ENCODE measurements at places on chromosomes 3 and 15. TPM values are rescaled to one million over a fixed set of nuclear protein-coding genes. Genes with fewer than 3 reads are reported as not detected.

- DNase-seq: no peak
Measured at GRCh38 chr15:98858610-98859023, 149.0 kb downstream of the PGPEP1L start.

DNA sequence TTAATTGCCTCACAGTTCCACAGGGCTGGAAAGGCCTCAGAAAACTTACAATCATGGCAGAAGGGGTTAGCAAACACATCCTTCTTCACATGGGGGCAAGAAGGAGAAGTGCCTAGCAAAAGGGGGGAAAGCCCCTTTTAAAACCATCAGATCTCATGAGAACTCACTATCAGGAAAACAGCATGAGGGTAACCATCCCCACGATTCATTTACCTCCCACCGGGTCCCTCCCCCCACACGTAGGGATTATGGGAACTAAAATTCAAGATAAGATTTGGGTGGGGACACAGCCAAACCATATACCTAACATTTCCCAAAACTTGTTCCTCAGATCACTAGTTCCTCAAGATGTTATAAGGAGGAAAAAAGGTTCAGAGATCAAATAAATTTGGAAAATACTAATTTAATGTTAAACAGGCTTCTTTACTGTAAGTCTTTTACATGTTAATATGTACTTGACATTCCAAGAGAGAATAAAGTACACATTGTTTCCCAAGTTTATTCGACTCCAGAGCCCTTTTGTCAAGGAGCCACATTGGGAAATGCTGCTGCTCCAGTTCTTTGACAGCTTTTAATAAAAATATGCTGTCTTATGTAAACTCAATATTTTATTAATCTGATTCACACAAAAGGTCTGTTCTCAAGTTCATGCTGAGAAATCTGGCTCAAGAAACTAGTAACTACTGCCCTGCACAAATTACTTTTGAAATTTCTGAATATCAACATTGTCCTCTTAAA, 17.8 kb downstream of the HERC1 start:
- no peak for DNase-seq

- DNase-seq: no peak
Measured at GRCh38 chr3:108065096-108065495, 25.7 kb downstream of the CD47 start.

DNA sequence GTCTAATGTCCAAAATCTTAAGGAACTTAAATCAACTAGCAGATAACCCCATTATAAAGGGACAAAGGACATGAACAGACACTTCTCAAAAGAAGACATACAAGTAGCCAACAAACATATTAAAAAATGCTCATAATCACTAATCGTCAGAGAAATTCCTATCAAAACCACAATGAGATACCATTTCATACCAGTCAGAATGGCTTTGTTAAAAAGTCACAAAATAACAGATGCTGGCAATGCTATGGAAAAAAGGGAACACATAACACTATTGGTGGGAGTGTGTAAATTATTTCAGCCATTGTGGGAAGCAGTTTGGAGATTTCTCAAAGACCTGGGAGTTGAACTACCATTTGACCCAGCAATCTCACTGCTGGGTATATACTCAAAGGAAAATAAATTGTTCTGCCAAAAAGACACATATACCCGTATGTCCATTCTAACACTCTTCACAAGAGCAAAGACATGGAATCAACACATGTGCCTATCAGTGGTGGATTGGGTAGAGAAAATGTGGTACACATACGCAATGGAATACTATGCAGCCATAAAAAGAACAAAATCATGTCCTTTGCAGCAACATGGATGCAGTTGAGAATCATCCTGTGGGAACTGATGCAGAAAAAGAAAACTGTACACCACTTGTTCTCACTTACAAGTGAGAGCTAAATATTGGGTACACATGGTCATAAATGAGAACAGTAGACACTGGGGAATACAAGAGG, 78.5 kb downstream of the TCF12 start:
- DNase-seq: no peak

DNA sequence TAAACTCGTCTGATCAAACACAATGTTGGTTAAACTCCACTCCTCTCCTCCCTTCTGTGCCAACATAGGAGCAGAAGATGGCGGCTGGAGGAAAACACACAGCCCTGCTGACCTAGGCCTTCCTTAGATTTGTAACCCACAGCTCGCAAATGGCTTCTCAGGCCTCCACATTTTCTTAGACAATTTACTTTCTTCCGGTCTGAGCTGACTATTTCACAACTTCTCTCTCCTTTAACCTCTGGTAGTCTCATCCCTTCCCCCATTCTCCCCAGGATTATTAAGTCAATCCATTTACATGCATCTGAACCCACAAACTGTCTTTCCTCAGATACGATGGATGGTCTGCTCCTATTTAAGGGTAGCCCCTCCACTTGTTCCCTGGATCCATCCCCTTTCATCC, 25.7 kb upstream of the ULK4 start:
- DNase-seq: no peak

DNA sequence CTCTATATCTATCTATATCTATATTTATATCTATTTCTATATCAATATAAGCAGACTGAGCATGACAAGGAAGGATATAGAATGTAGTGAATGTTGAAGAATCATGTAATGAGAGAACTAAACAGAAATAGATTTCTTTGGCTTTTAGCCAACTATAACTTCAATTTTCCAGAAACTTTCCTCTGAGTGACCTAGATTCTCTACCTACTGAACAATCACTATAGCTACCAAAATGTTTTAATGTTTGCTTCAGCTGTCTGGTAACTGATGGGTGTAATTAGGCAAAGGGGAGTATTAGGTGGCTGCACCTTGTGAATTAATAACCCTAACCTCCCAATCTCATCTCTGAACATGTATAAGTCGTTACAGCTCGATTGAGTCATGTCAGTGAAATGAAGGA, 76.4 kb upstream of the ROBO1 start:
- DNase-seq: no peak

GRCh38 chr3:59726279-59726678, 676.5 kb upstream of the CFAP20DC start:
- DNase-seq: no peak

- no peak for DNase-seq
Measured at GRCh38 chr3:58082047-58082446, 73.8 kb downstream of the FLNB start.

DNA sequence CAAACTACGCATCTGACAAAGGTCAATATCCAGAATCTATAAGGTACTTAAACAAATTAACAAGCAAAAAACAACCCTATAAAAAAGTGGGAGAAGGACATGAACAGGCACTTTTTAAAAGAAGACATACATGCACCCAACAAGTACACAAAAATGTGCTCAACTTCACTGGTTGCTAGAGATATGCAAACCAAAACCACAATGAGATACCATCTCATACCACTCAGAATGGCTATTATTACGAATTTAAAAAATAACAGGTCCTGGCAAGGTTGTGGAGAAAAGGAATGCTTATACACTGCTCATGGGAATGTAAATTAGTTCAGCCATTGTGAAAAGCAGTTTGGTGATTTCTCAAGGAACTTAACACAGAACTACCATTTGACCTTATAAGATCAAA, 175.6 kb upstream of the MLF1 start:
- DNase-seq: no peak

GRCh38 chr3:173066044-173067004, 74.7 kb downstream of the SPATA16 start:
- no peak for DNase-seq

DNA sequence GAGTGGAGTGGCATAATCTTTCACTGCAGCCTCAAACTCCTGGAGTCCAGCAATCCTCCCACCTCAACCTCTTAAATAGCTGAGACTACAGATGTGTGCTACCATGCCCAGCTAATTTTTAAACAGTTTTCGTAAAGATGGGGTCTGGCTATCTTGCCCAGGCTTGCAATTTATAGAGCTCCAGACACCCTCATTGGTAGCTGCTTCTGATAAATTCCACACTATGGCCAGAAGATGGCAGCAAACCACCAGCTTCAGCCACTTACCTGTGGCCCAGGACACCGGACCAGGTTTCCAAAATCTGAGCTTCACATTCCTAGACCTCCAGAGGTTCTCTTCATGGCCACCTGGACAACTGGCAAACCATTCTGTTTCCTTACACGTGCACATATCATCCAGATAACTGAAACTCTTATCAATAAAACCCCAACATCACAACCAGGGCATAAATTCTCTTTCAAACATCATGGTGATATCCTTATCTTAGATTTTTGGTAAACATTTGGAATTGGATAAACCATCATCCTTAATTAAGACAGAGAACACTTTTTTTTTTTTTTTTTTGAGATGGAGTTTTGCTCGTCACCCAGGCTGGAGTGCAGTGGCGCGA, 28.9 kb downstream of the FBXW12 start:
- no peak for DNase-seq

DNA sequence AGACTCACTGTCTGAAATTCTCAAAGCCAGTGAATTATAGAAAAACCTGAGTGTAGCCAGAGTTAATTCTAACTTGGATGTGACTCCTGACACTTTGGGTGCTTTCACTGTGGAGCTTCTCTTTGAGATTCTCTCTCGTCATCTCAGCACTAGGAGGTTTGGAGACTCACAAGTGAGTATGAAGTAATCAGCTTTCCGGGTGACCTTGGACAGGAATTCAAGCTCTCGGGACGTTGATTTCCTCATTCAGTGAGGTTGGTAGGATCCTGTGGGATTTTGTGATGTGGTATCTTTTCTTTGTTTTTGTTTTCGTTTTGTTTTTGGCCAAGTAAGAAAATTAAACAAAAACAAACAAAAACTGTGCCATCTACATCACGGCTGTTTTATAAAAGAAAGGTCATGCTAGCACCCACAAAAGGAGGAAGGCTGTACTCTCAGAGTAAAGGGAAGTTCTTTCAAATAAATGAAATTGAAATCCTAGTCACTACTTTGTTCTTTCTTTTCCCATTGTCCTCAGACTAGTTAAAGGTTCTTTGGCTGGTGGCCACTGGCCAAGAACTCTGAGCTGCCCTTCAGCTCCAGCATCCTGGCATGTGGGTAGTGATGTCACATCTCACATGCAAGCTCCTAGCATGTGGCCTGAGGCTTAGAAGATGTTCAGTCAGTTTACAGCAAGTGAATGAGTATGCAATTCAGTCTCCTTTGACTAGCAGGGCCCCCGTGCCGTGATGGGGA, 263.3 kb upstream of the TPM1 start:
- DNase-seq: no peak

DNA sequence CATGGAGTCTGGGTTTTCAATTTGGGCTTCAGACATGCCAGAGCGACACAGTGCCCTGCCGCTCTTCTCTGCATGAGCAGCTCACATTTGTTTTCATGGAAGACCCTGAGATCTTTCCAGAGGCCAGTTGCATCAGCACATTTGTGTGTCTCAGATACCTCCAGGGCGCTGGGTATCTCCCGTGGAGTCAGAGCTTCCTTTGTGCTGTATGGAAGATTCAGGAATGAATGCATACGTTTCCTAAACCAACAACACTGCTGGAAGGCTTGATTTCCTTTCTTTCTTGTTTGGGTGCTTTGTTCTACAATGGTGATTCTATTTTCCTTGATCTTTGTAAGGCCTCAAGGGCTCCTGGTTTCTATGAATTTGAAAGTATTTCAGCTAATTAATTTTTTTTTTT, 106.5 kb downstream of the CACNA2D3 start:
- no peak for DNase-seq

GRCh38 chr3:32421991-32422859, 30.6 kb downstream of the CMTM7 start:
- no peak for DNase-seq

DNA sequence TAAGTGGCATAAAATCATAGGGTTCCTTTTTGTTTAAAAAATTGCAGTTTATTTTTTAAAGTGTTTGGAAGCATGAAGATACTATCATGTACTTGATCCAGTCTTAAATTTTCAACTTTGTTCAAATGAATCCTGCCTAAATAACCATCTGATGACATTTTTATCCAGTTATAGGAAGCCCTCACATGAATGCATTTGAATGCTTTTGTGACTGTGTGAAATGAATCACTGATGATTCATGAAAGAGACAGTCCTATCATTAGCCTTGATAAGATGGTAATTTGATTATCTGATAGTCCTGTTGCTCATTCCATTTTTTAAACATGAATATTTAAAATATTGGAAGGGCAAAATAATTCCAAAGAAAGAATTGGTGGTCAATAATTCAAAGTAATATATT, 401.9 kb upstream of the ROBO2 start:
- no peak for DNase-seq

- no peak for DNase-seq
Measured at GRCh38 chr3:23435904-23436303, 232.8 kb downstream of the UBE2E2 start.

DNA sequence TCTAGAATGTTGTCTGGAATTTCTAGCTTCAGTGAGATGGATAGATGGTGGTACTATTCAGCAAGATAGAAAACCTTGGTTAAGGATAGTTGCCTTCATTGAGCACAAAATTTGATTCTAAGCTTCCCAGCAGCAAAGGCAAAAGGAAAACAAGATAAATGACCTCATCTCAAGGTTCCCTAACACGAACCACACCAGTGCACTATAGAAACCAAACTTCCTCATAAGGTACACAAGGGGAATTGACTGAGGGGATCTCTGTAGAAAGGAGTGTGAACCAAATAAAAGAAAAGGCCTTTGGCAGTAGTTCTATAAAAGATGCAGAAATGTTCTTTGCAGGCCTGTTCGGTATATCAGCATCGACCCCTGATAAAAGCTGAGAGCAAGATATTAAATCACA, 288.9 kb downstream of the SHQ1 start:
- no peak for DNase-seq

GRCh38 chr3:76551739-76552138, 488.2 kb upstream of the ROBO2 start:
- no peak for DNase-seq

DNA sequence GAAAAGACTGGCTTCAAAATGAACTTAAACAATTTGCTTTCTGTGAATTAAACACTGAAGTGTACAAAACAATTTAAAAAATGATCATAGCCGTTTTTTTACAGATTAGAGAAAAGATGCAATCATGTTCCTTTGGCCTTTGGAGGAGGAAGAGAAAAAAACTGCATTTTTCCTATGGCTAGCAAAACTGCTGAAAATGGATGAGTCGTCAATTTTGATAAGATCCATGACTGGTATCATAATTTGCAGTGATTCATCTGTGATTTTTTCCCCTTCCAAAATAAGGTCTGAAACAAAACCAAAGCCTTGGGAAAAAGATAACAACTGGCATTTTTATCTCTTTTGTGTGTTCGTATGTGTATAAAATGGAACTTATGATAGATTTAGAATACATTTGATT, 255.6 kb upstream of the SATB1 start:
- no peak for DNase-seq

- no peak for DNase-seq
Measured at GRCh38 chr3:2023959-2024358, 74.7 kb upstream of the CNTN4 start.

Gene LRRC34
- total RNA-seq: 2.2 TPM

Gene TMCC1
- 41.9 TPM for total RNA-seq

Gene KNG1
- total RNA-seq: not detected

Gene THRB
- total RNA-seq: 3.1 TPM

Gene CDHR4
- not detected for total RNA-seq

Gene COL6A5
- total RNA-seq: not detected

Gene HIGD2B
- not detected for total RNA-seq

Gene ADCY5
- total RNA-seq: 8.0 TPM

Gene ADPRH
- 5.3 TPM for total RNA-seq

Gene RGMA
- 26.2 TPM for total RNA-seq

Gene MESP2
- 0.36 TPM for total RNA-seq

Gene CAND2
- 11.3 TPM for total RNA-seq

Gene CASR
- total RNA-seq: not detected

Gene SOX14
- total RNA-seq: not detected

Gene SLC6A11
- total RNA-seq: not detected
